Activated CD8-positive, alpha-beta memory T cell treated with anti-CD3 and anti-CD28 coated beads for 1 hour (primary cell): ENCODE measurements at places on chromosomes 13 and 19.
A peak's percentile ranks its signal among the peaks of the same experiment; 100 is the strongest.

GRCh38 chr13:19860884-19861655, 2.4 kb downstream of the ZMYM5 start:
- DNase-seq = no peak

- no peak for DNase-seq
Measured at GRCh38 chr19:46821512-46822409, 28.9 kb downstream of the AP2S1 start.

GRCh38 chr13:72508392-72508791, 219.0 kb downstream of the MZT1 start:
- no peak for DNase-seq

GRCh38 chr13:42946927-42947326, 45.1 kb downstream of the EPSTI1 start:
- no peak for DNase-seq

GRCh38 chr19:31337008-31337914, 12.0 kb downstream of the TSHZ3 start:
- no peak for DNase-seq

GRCh38 chr13:30593001-30593400, 24.7 kb upstream of the USPL1 start:
- no peak for DNase-seq

DNA sequence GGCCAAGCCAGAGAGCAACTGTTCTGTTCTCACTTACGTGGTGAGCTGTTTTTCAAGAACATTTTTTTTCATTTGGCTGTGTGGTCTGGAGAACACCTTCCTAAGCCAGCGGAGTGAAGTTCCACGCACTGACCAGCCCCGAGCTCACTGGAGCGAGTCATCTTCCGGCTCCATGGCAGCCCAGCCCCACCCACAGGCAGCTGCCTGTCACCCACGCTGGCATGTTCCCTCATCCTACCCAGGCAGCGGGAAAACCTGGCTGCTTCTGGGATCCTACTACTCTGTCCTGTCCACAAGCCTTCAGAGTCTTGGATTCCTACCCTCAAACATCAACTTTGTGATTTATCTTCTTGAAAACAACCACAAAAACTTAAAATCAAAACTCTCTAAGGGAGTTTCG, 76.2 kb downstream of the GGACT start:
- DNase-seq = no peak

DNA sequence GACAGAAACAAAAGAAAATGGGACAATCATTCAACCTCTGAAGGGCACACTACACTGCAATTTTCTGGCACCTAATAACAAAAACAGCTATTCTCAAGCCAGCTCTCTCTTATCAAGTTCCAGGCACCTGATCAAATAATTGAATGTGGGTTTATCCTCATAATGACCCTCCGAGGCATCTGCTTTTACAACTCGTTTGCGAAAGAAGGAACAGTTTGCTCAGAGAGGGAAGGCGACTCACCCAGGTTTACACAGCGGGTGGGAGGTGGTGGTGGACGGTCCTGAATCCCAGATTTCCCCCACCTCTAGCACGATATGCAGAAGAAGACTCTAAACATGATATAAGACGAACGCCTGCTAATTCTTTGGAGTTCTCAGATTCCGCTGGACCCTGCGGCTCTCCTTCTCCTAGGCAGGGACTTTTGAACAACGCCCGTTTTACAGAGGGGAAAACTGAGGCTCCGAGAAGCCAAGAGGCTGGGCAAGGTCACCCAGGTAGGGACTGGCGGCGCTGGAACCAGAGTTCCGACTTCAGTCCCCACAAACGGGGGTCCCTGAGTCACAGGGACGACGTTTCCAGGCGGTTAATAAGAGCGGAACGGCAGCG, 641 bp downstream of the SGTA start:
- DNase-seq = no peak

DNA sequence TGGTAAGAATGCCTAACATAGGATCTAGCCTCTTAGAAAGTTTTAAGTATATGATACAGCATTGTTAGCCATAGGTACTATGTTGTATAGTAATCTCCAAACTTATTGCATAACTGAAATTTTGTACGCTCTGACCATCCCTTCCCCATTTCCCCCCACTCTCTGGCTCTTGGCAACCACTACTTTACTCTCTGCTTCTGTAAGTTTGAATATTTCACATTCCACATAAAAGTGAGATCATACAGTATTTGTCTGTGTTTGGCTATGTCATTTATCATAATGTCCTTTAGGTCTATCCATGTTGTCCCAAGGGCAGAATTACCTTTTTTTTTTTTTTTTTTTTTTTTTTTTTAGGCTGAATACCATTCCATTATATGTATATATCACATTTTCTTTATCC, 396.9 kb downstream of the DLEU7 start:
- no peak for DNase-seq

GRCh38 chr13:75432045-75432444, 49.9 kb downstream of the TBC1D4 start:
- no peak for DNase-seq

DNA sequence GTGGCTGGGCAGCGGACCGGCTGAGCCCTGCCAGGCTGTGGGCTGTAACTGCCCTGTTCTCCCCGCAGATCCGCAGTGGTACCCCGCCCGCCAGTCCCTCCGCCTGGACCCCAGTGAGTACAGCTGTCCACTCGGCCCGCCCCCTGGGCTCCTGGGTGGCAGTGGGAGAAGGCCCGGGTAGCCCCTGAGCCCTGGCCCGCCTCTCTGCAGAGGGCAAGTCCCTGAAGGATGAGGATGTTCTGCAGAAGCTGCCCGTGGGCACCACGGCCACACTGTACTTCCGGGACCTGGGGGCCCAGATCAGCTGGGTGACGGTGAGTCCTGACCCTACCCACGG, 8.3 kb downstream of the NDUFB7 start:
- DNase-seq = no peak

DNA sequence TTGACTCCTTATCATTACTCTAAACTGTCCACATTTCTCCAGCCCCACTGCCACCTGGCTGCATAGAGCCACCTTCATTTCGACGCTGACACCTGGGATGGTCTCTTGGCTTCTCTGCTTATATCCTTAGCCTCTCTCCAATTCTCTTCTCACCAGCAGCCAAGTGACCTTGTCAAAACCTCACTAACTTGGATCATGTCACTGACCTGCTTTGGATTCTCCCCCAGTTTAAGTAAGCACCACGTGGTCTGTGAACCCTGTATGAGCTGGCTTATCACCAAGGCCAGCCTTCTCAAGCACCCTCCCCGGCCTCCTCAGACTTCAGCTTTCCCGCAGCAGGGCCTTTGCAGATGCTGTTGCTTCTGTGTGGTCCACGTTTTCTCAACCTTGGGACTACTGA, 12.3 kb upstream of the GGACT start:
- DNase-seq = no peak

- DNase-seq = no peak
Measured at GRCh38 chr19:4258181-4258580, 11.3 kb downstream of the YJU2 start.

GRCh38 chr13:83352391-83352790, 529.9 kb downstream of the SLITRK1 start:
- no peak for DNase-seq

DNA sequence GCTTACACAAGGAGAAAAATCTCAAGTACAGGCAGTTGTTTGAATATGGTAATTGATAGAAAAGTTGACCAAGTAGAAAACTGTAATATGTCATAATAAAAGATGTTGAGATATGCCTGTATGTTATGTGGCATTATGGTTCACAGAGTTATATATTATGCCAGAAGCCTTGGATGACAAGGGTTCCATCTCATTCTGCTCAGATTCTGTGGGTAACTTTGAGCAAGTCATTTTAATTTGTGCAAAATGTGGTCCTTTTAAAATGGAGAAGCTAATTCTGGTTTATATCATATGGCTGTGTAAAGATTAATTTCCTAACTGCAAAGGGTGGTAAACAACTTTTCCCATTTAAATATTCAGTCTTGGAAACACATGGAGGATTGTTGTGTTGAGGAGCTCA, 180.9 kb downstream of the GPC6 start:
- DNase-seq = no peak

DNA sequence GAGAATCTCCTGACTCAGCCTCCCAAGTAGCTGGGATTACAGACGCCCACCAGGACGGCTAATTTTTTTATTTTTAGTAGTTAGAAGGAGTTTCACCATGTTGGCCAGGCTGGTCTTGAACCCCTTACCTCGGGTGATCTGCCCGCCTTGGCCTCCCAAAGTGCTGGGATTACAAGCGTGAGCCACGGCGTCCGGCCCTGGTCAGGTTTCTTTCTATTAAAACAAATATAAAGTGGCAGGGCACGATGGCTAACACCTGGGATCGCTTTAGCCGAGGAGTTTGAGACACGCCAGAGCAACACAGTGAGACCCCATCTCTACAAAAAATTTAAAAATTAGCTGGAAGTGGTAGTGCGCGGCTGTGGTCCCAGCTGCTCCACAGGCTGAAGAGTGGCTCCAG, 1.5 kb upstream of the MED25 start:
- no peak for DNase-seq

GRCh38 chr19:40609561-40610395, 8.6 kb downstream of the LTBP4 start:
- peak; percentile 66 for DNase-seq

GRCh38 chr19:13960863-13961784, 8.8 kb downstream of the DCAF15 start:
- no peak for DNase-seq

GRCh38 chr13:79427883-79428282, 21.8 kb upstream of the RBM26 start:
- DNase-seq = no peak

DNA sequence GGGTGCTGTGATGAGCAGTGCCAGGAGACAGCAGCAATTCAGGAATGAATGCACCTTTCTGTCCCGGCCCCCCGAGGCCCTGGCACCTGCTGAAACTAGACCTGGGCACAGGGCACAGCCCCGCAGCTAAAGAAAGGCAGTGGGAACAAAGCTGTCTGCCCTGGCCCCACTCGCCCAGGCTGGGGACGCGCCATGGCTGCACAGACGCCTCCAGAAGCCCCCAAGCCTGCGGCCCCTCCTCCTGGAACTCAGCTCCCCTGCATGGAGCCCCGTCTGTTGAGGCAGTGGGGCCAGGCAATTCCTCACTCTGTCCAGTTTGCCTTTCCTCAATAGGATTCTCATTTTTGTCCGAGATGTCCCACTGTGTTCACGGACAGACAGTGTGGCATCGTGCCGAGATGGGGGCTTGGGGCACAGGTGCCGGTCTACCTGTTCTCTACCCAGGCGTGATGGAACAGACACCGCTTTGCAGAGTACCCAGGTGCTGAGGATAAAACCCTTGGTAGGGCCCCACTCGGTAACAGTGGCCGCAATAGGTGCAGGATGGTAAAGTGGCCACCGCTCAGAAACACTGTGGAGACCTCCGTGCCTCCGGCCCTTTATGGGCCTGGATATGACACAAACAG, 146.5 kb upstream of the SOX1 start:
- DNase-seq = no peak

DNA sequence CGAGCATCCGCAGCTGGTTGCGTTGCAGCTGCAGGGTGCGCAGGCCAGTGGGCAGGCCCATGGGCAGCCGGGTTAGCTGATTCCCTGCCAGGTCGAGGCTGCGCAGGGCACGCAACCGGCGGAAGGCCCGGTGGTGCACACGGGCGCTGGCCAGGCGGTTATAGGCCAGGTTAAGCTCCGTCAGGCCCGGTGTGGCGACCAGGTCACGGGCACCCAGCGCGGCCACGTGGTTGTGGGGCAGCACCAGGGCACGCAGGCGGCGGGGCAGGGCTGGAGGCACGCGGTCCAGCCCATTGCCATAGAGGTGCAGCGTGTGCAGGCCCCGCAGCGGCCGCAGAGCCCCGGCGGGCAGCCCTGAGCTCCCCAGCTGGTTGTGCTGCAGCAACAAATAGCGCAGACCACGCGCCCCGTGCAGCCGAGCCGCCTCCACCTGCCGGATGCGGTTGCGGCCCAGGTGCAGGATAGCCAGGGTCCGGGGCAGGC, 5.3 kb downstream of the PODNL1 start:
- no peak for DNase-seq

DNA sequence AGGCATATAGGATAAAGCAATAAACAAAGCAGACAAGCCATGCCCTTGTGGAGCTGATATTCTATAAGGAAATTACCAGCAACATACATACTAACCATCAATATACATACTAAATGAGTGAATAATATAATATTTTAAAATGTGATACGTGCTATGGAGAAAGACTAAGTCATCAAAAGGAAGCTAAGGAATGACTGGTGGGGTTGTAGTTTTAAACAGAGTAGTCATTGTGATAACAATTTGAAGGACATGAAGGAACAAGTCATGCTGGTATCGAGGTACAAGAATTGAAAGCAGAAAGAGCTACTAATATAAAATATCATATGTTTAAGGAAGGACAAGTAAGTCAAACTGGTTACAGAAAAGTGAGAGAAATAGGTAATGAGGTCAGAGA, 894.9 kb upstream of the PCDH9 start:
- DNase-seq = no peak

GRCh38 chr19:5038631-5039271, 69.8 kb downstream of the KDM4B start:
- DNase-seq = no peak

GRCh38 chr13:109979228-109979627, 192.8 kb upstream of the IRS2 start:
- no peak for DNase-seq

DNA sequence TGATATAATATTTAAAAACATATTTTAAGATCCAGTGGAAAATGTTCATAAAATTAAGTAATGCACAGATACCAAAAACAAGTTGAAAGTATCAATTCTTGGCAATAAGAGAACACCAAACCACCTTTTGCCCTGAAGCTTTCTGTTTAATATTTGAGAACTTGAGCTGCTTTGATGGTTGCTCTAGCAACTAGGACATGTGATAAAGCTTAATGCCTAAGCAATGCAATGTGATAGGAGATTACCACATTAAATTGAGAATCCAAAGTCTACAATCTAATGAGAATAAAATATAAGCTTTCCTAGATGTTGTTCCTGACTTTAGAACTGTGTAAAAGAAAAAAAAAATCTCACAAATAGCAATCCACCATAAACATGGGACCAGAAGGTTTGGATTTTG, 1367.5 kb upstream of the PCDH9 start:
- DNase-seq = no peak

DNA sequence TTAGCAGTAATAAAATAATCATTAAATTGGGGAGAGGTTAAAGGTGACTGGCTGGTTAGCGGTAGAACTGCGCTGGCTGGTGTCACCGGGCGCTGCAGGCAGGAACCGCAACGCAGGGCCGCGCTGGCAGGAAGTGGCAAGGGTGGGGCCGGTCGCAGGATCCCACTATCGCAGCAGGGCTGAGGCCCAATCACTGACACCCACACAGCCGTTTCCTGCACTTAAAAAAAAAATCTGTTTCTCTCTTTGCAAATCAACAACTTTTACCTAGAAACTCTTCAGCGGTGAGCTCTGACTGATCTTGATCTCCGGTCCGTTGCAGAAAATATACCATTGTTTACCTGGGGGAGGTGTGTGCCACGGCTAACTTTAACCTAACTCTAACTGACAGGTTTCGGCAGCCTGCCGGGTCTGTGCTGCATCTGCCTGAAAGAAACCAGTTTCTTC, 46.9 kb downstream of the KLF2 start:
- peak; percentile 78 for DNase-seq

DNA sequence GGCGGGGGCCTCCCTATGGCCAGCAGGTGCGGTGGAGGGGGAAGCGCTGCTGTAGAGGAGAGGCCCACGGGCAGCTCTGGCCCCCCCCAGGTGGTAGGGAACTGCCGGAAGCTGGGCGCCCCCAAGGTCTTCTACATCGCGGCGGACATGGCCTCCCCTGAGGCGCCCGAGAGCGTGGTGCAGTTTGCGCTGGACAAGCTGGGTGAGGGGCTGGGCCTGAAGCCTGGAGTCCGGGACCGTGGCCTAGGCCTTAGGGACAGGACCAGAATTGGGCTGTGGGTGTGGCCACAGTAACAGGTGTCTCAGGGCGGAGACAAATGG, 3.8 kb upstream of the RPL36 start:
- no peak for DNase-seq
